ENCODE measurements at places on chromosomes 3 and 15.

DNA sequence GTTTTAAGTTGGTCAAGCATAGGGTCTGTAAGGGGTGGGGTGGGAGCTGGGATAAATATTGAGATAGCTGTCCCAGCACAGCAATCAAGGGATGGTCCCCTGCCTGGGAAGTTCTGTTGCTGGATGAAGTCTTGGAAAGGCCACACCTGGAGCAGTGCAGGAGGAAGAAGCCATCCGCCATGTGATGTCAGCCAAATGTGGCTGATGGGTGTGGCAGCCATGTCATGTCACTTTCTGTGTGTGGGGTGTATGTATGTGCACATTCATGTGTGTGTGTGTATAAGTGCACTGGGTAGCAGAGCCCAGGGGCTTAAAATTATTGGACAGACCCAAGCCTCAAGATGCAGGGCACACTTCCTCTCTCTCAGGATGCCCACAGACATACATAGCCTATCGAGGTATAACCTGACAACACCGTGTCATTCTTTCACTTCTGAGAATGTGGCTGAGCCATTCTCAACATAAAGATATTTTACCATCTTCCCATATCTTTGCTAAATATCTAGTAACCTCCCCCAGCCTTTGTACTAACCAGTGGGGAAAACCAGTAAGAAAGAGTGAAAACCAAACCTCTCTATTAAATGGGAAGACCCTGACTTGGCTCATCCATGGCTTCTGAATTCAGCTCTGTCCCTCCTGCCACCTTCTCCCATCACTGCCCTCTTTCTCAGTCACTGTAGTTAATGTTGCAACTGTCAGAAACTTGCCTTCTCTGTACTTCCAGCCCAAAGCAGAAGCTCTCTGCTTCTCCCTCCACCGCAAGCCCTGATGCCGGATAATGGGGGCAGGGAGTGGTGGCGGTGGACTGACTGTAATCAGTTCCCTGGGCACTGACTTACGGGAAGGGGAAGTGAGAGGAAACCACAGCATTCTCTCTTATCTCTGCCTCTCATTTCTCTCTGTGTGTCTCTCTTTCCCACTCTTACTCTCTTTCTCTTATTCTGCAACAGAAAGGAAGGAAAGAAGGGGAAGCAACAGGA lies 11.2 kb downstream of the TNFSF10 start:
- DNase-seq, result peak; percentile 60

GRCh38 chr3:189119950-189120349 lies 51.8 kb upstream of the TPRG1 start:
- no peak for DNase-seq

DNA sequence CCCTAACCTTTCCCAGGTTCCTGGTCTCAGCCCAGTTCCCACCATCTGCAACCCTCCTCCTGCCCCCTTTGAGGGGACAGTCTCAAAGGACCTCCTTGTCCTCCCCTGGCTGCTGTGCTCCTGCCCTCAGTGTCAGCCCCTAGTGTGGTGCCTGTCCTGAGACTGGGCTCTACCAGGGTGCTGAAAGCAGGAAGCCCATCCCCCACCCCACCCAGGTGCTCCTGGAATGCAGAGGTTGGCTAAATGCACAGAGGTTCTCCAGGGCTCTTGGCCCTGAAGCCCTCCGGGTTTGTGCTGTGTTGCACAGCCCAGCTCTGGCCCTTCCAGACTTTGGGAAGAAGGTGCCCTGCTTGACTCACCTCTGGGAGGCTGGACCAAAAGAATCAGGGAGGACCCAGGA lies 21.8 kb downstream of the C3orf18 start:
- no peak for DNase-seq

- peak; percentile 25 for DNase-seq
Observed at GRCh38 chr3:80770106-80771074, 991.1 kb downstream of the GBE1 start.

DNA sequence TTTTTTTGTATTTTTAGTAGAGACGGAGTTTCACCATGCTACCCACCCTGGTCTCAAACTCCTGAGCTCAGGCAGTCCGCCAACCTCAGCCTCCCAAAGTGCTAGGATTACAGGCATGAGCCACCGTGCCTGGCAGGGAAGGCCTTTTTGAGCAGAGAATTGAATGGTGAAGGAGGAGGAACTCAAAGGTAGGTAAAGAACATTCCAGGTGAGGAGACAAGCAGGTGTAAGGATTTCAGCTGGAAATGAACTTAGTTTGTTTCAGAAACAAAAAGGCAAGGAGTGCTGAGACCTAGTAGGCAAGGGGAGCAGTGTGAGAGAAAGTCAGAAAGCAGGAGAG lies 2.5 kb downstream of the TICRR start:
- DNase-seq, result no peak

DNA sequence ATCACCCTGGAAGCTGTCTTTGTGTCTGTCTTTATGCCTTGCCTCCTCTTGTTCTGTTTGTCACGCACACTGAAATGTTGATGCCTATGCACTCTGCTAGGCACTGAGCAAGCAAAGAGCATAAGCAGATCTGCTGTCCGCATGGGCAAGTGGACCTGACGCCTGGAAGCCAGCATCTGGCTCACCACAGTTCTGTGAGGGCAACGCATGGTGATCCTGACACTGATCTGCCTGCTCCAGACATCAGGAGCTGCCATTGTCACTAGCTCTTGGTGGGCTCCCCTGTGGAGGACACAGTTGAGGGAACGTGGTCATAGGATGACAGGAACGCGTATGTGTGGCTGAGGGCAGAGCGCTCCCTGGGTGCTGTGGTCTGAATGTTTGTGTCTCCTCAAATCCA lies 234.6 kb downstream of the ADAMTS17 start:
- DNase-seq, result no peak

GRCh38 chr15:50100486-50100885 lies 18.5 kb downstream of the ATP8B4 start:
- DNase-seq, result no peak

DNA sequence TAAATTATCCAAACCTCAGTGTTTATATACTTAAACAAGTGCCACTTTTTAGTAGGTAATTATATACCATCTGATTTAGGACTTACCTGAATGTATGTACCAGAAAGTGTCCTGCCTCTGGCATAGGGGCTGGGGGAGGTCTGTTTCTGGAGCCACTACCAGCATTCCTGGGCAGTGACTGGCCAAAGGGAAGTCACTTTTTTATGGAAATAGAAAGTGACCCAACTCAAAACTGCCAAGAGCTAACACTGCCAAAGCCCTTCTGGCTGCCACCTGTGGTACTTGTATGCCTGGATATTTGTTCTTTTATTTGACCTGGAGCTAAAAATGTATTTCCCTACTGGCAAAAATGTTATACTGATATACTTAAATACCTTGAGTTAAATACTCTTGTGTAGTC lies 42.7 kb downstream of the ESYT3 start:
- DNase-seq, result no peak

DNA sequence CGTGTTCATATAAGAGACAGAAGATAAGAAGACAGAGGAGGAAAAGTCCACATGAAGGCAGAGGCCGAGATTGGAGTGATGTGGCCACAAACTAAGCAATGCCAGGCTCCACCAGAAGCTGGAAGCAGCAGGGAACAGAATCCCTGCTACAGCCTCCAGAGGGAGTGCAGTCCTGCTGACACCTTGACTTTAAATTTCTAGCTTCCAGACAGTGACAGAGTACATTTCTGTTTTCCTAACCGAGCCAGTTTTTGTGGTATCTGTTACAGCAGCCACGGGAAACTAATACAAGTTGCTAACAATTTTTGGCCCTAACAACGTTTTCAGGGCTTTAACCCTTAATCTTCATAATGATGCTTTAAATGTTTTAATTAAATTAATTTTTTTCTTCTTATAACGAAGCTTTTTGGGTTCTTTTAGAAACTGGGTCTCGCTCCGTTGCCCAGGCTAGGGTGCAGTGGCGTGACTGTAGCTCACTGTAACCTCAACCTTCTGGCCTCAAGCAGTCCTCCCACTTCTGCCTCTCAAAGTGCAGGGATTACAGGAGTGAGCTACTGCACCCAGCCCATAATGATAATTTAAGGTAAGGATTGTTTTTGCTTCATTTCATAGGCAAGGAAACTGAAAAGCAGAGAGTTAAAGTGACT lies 202.3 kb upstream of the PROK2 start:
- DNase-seq, result peak; percentile 64

- DNase-seq, result no peak
Observed at GRCh38 chr15:66941108-66941711, 124.2 kb upstream of the SMAD3 start.

GRCh38 chr3:50138266-50139200 lies 16.6 kb upstream of the SEMA3F start:
- DNase-seq, result no peak

DNA sequence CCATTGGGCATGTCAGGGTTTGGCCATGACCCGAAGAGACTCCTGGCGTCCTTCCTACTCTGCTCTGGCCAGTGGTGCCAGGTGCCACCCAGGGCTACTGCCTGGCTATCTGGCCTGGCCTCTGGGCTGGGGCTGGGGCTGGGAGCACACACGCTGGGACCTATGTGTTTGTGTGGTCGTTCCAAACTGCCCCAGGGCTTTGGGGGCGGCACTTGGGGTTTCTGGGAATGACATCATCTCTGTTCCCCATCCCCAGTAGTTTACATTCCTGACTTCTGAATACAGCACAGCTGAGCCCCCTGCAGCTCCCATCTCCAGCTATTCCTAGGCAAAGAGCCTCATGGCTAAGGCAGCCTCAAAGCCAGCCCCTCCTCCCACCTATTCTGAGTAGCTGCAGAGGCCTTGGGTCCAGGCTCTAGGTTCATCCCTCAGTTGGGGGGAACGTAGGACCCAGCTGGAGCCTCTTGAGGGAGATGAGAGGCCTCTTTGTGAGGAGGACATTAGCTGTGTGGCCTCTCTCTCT lies 24.3 kb downstream of the PLEKHO2 start:
- peak; percentile 98 for DNase-seq

- no peak for DNase-seq
Observed at GRCh38 chr3:148711981-148712666, 14.4 kb downstream of the AGTR1 start.

DNA sequence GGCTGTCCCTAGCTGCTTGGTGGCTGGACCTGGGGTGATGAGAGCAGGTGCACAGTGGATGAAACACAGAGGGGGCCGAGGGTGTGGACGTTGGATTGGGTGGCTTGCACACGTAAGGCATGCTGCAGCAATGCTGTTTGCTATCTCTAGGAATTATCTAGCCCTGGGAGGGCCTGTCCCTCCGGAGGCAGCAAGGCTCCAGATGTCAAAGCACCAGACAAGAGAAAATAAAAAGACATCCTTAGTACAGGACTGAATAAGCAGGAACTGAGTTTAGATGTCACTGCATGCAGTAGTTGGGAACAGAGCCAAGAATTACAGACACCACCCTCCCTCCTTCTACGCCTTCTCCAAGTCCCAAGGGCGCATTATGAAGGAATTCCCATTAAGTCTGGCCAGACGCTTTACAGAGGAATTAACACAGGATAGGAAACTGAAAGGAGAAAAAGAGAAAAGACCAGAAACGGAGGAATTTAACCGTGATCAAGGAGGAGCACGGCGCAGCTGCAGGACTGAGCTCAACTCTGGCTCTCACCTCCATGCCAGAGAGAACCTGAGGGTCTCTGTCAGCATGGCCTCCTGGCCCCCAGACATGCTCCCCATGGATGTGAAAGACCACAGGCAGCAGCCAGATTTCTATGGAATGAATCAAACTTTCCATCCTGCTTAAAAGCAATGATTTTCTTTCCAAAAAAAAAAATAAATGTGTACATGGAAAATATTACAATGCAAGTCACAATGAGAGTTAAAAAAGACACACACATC lies 13.8 kb downstream of the ATP10A start:
- peak; percentile 29 for DNase-seq

DNA sequence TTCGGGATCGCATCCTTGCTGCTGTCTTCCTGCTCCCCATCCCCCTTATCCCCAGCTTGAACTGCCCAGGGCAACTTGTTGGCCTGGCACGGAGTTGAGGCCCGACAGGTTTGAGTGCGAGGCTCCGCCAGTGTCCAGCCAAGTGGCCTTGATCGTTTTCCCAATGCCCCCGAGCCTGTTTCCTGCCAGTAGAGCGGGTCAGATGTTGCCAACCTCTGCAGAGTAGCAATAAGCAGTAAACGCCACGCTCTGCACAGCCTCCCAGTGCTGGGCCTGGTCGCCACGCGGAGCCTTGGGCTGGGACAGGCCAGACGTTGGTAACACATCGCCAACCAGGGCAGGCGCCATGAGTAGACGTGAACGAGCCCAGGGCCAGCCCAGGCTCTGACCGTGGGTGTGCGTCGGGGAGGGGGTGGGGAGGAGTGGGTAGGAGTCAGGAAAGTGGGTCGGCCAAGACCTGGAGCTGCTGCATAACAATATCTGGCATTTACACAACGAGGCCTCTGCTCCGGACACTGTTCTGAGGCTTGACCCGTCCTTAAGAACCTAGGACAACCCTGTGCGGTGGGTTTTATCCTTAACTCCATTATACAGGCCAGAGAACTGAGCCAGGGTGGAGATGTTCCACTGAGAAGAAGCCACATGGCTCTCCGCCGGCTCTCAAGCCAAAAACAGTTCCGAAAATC lies 444 bp upstream of the ABHD14A start:
- DNase-seq, result no peak

DNA sequence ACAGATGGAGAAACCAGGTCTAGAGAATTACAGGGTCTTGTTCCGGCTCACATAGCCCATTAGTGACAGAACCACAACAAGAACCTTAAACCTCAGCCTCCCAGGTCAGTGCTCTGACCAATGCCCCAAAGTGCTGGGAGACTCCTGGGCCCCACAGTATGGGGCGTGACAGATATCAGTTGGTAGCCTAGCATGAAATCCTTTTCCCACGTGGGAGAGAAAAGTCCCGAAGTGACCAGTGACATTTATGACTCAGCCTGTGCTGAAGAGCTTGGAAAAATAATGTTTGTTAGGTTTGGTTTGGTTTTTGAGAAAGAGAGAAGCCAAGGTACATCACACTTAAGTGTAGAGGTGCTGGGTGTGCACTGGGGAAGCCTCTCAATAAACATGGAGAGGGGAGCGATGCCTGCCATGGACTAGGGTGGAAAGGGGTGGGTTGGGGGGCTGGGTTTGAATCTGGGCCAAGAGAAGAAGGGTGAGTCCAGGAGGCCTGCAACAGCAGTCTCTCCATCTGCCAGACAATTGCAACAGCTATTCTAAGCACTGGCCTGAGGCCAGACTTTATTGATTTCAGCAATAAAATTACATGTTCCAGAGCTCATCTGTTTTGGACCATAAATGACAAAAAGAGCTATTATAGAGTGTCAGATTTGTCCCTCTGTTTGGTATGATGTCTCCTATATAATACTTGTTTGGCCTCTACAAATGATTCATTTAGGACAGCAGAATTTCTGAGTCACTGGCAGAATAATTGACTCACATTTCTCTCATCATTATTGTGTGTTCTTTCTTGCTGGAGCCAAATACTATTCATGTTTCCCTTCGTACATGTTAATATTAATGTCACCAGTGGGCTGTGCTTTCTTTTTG lies 43.4 kb downstream of the C2CD4A start:
- DNase-seq, result peak; percentile 60

DNA sequence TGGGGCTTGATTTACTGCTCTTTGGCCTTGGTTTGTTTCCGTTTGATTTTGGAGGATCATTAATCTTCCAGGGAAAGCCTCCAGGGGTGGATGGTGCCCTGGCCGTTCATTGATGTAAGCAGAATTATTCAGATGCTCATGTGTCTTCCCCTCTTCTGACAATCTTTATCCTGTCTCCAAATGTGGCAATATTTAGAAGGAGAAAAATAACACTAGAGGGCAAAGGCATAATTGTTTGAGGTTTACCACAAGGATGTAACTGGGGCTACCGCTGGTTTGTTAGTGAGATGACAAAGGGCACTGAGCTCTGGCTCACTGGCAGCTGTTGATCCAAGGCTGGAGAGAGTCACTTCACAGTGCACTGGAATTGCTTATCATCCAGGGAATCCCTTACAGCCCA lies 18.2 kb upstream of the PLCL2 start:
- peak; percentile 54 for DNase-seq
